GM12891 (cell line): ENCODE measurements at places on chromosomes 3 and 15.

DNA sequence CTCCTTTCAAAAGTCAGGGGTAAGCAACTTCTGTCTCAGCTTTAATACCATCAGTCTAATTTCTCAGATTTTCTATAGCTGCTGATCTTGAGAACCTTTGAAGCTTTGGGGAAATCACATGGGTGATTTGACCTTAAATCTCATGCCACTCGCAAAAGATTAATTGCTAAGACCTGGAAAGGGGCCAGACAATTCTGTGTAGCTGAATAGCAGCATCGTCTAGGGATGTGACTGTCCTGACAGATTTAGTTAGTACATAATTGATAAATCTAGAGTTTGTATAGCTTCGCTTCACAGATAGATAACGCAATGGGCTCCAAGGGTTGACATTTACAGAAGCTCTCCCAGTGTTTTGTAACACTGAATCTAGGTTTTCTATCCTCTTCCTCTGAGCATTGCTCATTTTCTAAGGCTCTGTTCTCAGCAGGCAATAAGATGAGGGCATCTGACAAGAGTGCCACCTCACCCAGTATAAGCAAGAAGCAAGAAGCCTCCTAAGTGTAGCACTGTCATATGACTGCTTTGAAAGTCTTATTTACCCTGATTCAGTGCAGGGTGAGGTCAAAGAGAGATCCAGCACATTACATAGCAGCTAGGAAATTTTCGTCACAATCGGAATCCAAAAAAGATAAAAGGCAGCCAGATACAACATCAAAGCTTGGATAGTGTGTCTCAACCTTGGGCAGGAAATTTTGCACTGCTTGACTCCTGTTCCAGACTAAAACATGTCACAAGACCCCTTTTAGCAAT is 47.7 kb upstream of the DUT start:
- no peak for DNase-seq

DNA sequence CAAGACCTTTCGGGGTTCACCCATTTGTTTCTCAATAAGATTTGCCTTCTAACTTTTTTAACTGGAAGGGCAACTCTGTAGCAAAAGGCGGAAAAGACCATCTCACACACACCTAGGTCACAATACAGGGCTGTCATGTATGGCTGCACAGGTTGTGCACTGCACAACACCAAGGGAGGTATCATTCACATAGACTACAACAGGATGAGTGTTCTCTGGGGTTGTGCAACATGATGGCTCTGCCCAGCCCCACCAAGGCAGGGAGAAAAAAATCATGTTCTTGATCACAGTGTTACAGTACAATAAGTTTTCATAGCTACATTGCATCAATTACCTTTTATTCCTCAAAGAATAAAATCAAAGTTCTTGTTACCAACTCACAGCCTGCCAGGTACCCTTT is 52.8 kb downstream of the ANXA2 start:
- DNase-seq, result no peak

GRCh38 chr15:52057996-52058395 is 39.0 kb downstream of the MAPK6 start:
- DNase-seq, result no peak

- DNase-seq, result no peak
These were observed 45.5 kb downstream of the PTH1R start for GRCh38 chr3:46922871-46923558.

DNA sequence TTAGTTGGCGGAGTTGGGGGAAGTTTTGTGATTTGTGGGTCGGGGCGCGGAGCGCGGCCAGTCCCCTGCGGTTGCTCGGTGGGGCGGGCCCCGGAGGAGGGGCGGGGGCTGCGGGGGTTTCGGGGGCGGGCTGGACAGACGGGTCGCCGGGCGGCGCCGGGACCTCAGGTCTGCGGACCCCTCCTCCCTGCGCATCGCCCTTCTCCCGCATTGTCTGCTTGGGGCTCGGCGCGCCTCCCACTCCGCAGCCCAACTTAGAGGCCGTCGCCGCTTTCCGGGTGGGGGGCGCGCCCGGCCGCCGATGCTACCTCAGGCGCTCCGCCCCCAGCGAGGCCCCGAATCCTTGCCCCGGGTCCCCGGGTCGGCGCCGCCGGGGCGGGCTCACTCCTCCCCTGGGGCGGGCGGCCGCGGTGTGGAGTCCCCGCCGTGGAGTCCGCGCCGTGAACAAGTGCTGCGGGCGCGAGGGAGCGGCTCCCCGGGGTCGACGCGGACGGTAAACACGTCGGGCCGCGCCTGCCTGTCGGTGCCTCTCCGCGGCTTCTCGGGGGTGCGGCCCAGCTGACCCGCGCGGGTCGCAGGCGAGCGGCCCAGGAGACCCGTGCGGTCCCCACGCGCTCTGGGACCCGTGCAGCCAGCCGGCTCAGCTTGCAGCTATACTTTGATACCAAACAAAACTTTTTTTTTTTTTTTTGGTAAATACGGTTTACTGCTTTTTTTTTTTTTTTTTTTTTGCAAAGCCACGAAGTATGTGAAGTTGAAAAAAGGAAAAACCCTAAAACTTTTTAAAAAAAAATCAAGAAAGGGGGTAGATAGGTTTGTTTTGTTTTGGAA is 624 bp downstream of the AKAP13 start:
- peak; percentile 30 for DNase-seq

DNA sequence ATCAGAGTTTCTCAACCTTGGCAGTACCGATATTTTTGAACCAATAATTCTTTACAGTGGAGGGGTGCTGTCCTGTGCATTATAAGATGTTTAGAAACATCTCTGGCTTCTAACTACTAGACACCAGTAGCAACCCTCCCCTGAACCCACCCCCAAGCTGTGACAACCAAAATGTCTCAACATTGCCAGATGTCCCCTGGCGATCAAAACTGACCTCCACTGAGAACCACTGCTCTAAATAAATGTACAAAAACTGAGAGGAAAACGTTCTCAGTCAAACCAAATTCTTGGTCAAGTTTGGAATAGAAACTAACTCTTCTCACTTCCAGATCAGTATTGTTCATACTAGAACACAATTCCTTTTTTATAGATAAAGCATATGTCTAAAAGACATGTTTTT is 58.5 kb downstream of the GPR160 start:
- no peak for DNase-seq

DNA sequence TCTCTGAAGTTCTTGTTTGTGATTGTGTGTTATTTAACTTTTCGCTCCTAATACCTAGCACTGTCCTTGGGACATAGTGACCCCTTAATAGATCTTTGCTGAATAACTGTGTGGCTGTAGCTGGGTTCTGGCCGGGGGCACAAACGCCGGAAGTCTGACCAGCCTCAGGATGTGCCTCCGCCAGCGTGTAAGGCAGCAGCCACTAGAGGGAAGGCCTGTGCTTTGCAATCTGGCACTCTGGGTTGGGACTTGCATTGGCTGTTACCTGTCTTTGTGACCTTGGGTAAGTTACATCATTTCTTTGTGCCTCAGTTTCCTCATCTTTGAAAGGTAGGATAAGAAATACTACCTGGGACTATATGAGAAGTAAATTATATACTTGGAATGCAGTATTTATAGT is 158.7 kb downstream of the GHSR start:
- no peak for DNase-seq

GRCh38 chr3:138848696-138849095 is 14.0 kb upstream of the PIK3CB start:
- no peak for DNase-seq

DNA sequence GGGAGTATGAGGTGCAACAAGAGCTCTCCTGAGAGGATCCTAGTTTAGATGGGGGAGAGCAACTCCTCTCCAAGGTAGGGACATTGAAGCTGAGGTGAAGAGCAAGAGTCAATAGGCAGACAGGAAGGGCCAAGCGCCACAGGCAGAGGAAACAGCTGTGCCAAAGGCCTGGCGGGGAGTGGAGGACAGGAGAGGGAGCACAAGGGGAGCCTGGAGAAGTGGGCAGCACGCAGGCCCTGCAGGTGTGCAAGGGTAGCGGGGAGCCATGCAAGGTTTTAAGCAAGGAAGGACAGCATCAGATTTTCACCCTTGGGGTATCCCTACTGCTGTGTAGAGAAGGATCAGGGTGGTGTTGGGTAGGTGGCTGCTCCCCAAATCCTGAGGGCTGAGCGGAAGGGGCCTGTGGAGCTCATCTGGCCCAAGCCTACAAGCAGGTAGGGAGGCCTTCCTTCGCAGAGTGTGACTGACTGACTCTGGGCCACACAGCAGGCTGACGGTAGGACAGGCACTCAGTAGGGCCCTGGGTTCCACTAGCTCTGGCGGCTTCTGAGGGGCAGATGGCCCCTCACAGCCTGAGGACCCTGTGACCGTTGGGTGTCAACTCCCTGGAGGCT is 13.3 kb downstream of the CHST13 start:
- no peak for DNase-seq

DNA sequence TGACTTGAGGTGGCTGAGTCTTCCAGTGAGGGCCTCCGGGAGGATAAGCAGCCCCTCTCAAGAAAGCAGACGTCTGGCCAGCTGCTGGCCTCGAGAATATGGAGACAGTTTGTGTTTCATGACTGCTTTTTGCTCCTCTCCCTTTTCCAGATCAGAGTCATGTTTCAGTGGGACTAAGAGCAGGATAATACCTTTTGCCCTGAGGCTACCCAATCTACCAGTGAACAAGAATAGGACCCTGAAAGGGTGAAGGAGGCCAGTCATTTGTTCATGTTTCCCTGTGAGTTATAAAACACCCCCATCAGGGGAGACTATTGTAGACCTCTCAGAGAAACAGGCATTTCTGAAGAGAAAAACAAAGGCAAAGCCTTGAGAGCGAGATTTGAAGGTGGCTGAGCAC is 137.4 kb downstream of the RYR3 start:
- DNase-seq, result no peak

- no peak for DNase-seq
These were observed 49.9 kb upstream of the FGD5 start for GRCh38 chr3:14768881-14769280.

DNA sequence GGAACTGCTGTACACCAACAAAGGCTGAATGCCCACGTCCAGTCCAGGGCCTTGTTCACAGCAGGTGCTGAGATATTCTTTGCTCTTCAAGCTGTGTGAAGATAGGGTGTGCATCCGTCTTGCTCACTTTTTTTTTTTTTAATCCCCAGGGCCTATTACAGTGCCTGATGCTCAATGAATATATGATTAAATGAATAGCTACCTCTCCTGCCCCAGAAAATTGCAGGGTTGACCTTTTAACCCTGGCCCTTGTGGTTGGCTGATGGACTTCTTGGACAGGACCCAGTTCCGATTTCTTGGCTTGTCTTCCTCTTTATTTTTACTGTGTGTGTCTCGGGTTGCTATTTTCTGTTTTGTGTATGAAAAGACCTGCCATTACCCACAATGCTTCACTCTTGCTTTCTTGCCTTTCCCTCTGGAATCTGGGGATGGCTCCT is 2.9 kb upstream of the FYTTD1 start:
- no peak for DNase-seq

DNA sequence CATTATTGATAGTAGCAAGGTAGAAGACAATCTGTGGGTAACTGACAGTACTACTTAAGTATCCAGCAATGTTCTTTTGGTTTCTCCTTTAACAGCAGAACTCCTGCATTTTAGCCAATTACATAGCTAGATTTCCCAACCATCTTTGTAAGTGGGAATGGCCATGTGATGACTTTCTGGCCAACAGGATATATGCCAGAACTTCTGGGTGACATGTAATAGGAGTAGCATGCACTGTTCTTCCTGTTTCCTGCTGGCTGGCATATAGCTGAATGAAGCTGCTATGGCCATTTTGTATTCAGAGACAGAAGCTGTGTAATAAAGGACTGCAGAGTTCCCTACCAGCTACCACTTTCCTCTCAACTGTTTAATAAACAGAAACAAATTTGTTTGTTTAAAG is 18.0 kb downstream of the SPICE1 start:
- DNase-seq, result no peak

DNA sequence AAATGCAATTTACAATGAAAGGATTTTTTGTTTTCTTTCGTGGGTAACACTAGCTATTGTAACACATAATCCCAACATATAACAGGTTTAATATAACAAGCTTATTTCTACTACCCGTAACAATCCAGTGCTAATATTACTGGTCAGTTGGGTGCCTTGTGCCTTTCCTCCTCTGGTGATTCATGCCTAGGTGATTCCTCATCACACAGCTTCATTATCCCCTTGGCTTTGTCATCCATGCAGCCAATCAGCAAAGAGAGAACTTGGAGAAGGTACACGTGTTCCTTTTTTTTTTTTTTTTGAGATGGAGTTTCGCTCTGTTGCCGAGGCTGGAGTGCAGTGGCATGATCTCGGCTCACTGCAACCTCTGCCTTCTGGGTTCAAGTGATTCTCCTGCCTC is 30.7 kb downstream of the CHST14 start:
- DNase-seq, result no peak

DNA sequence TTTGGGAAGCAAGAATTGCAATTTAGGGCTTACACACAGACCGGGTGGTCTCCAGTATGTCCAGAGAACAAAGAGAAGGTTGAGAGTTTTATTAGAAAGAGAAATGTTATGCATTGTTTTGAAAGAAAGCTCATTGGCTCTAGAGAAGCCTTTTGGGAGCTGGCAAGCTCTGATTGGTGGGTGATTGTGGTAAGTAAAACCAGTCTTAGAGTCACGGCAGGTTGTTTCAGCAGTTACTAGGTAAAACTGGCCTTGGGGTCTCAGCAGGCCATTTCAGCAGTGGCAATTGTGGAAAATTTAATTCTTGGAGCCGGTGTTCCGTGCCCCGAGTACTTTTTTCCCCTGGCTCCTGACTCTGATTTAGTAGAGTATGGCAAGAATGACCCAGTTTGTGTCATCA is 78.1 kb downstream of the MRPL46 start:
- no peak for DNase-seq

GRCh38 chr15:67076147-67076843 is 10.9 kb downstream of the SMAD3 start:
- no peak for DNase-seq

- no peak for DNase-seq
These were observed 172.6 kb upstream of the UMPS start for GRCh38 chr3:124557433-124558232.

GRCh38 chr3:130488769-130489450 is 28.1 kb upstream of the COL6A6 start:
- DNase-seq, result no peak

DNA sequence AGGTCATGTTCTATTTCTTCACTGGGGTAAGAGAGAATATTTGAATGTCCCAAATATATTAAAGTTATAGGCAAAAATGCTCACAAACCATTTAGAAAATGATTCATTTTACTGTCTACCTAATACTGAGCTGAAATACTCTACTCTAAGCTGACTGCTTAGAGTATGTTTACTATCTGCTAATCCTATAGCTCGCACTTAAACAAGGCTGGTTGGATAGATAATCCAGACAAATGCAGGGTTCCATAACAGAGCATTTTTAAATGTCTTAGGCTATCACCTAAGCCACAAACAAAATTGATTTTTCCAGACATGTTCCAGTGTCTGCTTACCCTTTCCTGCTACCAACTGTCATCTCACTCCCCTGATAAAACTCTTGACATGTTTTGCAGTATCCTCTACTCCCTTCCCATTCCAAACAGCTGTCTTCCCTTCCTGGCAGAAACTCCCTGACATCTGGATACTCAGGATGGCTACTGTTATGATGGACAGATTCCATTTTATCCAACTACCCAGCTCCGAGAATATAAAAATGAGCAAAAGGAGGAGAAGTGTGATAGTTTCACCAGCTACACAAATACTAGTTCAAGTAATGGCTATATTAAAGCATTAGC is 1034.7 kb downstream of the FHIT start:
- no peak for DNase-seq
